ENCODE measurements at places on chromosomes 5 and 9. TPM values are rescaled to one million over a fixed set of nuclear protein-coding genes. Genes with fewer than 3 reads are reported as not detected.

GRCh38 chr9:69822116-69822750 is 1.6 kb downstream of the CFAP95 start:
- DNase-seq, result no peak

- no peak for DNase-seq
Measured at GRCh38 chr9:105636331-105636730, 25.9 kb upstream of the TAL2 start.

GRCh38 chr5:79430196-79430595 is 83.7 kb downstream of the HOMER1 start:
- DNase-seq, result no peak

GRCh38 chr9:86601697-86602096 is 247.5 kb upstream of the TUT7 start:
- DNase-seq, result no peak

Gene FOXD4L5
- not detected for total RNA-seq

Gene ASPN
- total RNA-seq, result 5.7 TPM
